Activated naive CD4-positive, alpha-beta T cell treated with anti-CD3 and anti-CD28 coated beads for 36 hours (primary cell): ENCODE measurements at places on chromosomes 16 and 17.

GRCh38 chr16:17446661-17447060, 24.1 kb downstream of the XYLT1 start:
- no peak for DNase-seq

GRCh38 chr16:68732042-68732680, 4.9 kb upstream of the CDH1 start:
- DNase-seq, result no peak

GRCh38 chr17:80830020-80830780, 161.4 kb upstream of the CHMP6 start:
- DNase-seq, result no peak

- DNase-seq, result peak; percentile 56
Measured at GRCh38 chr16:85879975-85880831, 18.8 kb upstream of the IRF8 start.

- DNase-seq, result no peak
Measured at GRCh38 chr16:81492311-81492761, 47.7 kb downstream of the CMIP start.

GRCh38 chr16:62177351-62178203, 141.3 kb upstream of the CDH8 start:
- no peak for DNase-seq

GRCh38 chr16:86467490-86467889, 42.8 kb upstream of the FOXF1 start:
- no peak for DNase-seq

GRCh38 chr16:88770461-88771293, 14.3 kb downstream of the PIEZO1 start:
- DNase-seq, result no peak

GRCh38 chr16:65743558-65743957, 621.7 kb upstream of the CDH11 start:
- DNase-seq, result no peak

- DNase-seq, result no peak
Measured at GRCh38 chr17:19537111-19537510, 3.5 kb downstream of the SLC47A1 start.

DNA sequence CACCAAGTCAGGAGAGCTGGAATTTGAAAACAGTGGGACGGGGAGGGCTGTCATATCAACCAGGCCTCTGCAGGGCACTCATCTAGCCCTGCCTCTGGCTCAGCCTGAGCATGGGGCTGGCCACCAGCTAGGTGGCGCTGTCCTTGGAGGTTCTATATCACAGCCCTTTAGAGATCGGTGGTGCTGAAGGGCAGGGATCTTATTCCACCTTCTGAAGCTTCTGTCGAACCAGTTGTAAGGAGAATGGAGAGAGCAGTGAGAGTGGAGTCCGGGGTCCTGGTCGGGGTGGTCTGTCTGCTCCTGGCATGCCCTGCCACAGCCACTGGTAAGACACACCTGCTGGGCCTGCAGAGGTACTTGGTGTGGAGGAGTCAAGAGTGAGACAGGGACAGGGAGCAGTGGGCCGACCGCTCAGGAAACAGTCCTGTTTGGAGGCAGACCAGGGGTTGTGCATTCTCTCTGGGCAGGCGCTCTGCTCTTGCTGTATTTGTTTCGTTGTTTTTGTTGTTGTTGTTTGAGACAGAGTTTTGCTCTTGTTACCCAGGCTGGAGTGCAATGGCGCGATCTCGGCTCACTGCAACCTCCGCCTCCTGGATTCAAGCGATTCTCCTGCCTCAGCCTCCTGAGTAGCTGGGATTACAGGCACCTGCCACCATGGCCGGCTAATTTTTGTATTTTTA, at the start of gene CES3:
Gene CES3 (plus strand): TSS at position 202 of the 680 bp plus-strand sequence. CDS start 42 bp downstream, at position 244.
- peak; percentile 77 for DNase-seq

GRCh38 chr17:52442350-52442749, 283.8 kb upstream of the CA10 start:
- DNase-seq, result no peak

DNA sequence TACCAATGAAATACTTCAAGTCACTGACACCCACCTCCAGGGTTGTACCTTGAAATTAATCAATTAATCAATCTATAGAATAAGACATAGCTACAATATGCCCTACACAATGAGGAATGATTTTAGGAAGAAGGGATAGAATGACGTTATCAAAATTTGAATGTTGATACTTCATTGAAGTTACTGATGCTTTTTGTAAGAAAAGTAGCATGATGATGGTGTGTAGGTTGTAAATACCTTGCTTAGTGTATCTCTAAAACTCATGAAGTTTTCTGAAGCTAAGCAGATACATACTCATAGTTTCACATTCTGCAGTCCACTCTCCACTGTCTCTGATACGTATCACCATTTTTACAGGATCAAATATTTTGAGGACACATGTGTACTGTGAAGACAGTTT, 670.4 kb upstream of the GOT2 start:
- no peak for DNase-seq

GRCh38 chr16:1871974-1872635, at the start of gene MEIOB:
MEIOB (minus strand) TSS chr16:1872164; CDS start chr16:1868175, 3,989 bp downstream.
- peak; percentile 29 for DNase-seq

DNA sequence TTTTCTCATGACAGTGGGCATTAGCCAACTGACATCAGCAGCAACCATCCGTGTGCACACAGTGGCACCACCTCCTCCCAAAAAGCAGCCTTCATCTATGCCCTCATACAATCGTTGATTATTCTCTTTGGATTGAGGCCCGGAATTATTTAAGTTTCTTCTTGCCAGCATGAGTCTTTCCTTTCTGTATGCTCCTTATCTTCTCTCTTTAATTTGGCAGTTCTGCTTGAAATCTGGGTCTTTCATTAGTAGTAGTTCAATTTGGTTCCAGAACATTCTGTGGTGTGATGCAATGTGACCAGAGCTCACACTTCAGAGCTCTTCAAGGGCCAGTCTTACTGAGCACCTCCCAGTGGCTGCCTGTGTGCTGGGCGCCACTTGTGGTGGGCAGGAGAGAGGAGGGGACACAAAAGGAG, 52.2 kb upstream of the STH start:
- DNase-seq, result no peak

DNA sequence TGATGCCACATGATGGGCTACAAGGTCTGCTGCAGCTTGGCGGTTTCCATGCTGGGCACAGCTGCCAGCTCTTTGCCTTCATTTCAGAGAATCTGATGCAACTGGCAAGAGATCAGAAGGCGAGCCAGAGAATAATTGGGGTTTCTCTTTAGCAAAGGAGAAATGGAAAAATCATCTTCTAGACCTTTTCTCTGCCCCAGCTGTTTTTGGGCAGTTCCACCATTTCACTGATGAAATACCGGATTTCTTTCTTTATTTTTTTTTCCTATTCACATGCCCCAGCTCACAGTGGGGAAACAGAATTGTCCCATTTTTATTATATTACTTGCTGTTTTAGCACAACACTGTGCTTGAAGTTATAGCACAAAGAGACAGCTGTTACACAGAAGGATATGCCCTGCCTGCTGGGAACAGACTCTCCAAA, 439.3 kb upstream of the GOT2 start:
- DNase-seq, result no peak

- DNase-seq, result peak; percentile 13
Measured at GRCh38 chr17:15498107-15498506, 30.7 kb upstream of the CDRT4 start.

GRCh38 chr16:83808573-83809014, 816 bp downstream of the HSBP1 start:
- no peak for DNase-seq

DNA sequence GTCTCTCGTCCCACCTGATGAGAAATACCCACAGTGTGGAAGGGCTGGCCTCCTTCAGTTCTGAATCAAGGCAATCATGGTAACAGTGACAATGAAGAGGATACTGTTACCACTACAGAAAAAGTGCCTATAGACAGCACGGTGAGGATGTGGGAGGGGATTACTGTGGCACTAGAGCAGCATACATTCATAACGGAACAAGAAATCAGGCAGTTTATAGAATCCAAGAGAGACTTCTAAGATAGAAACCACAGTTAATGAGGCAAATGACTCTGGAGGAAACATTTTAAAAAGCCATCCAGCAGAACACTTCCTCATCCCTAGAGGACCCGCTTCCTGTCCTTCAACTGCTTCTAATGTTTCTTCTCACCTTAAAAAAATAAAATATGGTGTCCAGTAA, 2.7 kb downstream of the RUSF1 start:
- DNase-seq, result peak; percentile 58

DNA sequence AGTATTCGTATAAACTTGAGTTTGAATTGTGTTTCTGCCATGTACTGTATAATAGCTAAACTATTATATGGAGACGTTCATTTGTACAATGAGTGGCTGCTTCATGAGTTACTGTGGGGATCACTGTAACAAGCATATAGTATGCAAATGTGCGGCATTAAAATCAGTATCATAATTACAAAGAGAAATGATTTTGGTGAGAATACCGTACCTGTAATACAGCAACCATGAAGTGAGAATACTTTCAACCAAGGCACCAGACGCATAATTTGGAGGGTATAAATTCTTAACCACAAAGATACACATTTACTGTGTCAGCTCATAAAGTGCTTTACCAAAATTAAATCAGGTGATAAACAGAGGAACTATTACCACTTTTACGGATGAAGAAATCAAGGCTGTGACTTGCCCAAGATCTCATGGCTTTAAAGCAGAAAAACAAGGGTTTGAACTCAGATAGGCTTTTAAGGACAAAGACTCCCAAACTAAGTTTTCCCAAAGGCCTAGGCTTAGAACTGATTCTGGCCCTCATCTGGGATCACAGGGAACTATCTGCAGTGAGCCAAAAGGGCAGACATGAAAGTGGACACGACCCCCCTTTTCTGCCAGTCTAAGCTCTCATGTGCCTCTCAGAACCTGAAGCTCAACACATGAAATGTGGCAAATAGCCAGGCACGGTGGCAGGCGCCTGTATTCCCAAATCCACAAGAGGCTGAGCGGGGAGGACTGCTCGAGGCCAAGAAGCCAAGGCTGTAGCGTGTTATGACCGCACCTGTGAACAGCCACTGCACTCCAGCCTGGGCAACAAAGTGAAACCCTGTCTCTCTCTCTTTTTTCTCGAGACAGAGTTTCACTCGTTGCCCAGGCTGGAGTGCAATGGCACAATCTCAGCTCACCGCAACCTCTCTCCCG, 6.4 kb downstream of the RPS15A start:
- no peak for DNase-seq

GRCh38 chr17:67801626-67802175, 23.6 kb upstream of the BPTF start:
- no peak for DNase-seq

GRCh38 chr16:58658796-58659211, 25.8 kb downstream of the SLC38A7 start:
- DNase-seq, result no peak

- no peak for DNase-seq
Measured at GRCh38 chr16:69867784-69868560, 83.2 kb upstream of the CLEC18A start.

DNA sequence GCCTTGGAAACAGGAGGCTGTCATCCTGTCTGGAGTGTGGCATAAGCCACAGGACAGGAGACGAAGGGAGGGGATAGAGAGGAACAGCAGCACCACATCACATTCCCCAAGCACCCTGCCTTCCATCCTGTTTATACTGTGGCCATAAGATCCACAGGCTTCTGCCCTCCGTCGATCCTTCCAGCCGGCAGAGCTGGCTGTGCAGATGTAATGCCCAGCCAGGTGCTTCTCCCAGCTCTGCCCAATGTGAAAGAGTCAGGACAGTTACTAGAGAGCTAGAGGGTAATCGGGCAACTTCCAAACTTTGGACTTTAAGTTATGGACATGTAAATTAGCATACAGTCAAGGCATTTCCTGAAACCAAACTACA, 368.4 kb downstream of the SOX9 start:
- no peak for DNase-seq

- no peak for DNase-seq
Measured at GRCh38 chr16:49281480-49281842, at the start of gene CBLN1. CBLN1 (minus strand) TSS chr16:49281838; CDS start chr16:49281465, 373 bp downstream.

DNA sequence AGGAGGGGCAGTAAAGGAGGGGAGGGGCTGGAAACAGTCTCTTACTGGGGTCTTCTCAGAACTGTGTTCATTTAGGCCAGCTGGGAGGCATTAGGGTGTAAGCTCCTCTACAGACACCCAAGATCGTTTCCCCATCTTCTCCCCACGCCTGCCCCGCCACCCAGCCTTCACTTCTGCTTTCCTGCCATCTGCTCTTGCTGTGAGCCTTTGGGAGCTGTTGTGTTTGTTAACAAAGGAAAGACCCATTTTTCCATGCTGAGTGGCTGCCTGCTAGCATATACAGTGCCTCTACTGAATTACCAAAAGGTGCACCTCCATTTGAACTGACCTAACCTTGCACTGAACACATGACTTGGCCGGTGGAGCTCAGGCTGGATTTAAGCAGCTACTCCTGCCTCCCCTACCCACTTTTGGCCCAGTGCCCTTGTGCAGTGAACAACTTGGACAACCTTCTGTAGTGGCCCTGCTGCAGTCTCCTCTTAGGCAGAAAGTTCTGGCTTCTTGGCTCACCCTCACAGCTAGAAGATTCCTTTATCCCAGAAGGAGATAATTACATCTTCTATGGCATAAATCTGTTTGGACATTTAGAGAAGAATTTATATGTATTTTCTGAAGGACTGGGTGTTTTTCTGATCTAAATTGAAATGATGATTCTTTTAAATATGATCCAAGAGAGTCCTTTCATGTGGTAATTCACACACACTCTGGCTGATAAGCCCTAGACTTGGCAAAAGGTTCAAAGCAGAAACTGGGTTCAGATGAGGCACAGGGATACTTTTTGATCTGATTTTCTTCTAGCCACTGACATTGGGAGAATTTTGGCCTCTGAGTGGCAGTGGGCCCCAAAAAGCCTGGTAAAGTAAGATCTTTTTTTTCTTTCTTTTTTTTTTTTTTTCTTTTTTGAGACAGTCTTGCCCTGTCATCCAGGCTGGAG, 81.9 kb upstream of the HNF1B start:
- DNase-seq, result no peak

DNA sequence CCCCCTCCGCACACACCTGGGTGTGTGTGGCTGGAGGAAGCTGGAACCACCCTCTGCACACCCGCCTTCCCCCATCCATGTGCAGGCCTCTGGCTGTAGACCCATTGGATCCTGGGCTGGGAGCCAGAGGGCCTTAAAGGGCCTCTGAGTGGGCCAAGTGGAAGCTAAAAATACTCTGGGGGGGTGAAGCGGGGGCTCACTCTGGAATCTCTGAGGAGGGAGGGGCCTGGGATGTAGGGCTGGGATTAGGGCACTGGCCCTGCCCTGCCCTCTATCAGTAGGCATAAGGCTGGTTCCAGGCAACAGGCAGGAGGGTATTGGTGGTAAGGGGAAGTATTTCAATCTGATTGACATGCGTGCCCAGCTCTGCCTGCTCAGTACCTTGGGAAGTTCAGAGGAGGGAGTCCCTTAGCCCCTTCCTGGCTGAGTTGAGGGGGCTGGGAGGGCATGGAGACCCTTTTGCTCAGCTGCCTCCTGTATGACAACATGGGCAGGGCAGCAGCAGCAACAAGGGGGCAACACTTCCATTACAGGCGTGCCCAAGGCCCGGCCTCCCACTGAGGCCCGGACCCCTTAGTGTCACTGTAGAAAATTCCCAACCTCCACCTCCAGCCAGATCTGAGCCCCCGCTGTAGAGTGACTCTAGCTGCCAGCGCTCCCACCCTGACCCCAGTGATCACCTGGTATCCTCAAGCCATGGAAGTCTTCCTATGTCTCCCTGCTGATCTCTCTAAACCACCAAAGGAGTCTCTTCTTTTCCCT, 5.2 kb downstream of the ITGA3 start:
- no peak for DNase-seq

- DNase-seq, result no peak
Measured at GRCh38 chr16:75273054-75273925, 21.9 kb upstream of the BCAR1 start.

- DNase-seq, result no peak
Measured at GRCh38 chr17:40487371-40488020, 13.9 kb downstream of the TNS4 start.
